ENCODE measurements at places on chromosomes 3 and 15.

DNA sequence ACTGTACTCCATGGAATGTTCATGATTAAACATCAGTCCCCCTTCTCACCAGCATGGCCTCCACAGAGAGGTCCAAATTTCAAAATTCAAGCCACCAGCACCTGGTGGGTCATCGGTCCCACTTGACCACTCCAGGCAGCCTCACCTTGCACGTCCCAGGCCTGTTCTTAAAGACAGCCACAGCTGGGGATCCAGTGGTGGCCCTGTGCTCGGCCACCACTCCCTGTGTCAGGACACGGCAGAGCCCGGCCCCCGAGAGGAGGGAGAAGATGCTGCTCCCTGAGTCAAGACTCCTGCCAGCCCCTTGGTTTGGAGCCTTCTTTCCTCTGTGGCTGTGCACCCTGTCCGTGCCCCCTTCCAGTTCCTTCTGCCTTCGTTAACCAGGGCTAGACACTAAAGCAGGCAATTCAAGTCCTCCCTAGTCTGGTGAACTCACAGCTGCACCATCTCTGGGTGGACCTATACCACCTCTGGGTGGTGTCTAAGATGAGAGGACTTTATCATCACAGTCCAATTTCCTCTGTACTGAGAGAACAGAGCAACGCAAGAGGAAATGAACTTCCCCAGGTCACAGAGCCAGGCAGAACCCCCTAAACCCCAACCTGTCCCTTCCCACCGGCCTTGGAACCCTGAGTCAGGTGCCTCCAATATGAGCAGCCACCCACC lies 97.1 kb downstream of the MEGF11 start:
- no peak for DNase-seq

GRCh38 chr3:190346541-190346940 lies 24.3 kb upstream of the CLDN1 start:
- no peak for DNase-seq

DNA sequence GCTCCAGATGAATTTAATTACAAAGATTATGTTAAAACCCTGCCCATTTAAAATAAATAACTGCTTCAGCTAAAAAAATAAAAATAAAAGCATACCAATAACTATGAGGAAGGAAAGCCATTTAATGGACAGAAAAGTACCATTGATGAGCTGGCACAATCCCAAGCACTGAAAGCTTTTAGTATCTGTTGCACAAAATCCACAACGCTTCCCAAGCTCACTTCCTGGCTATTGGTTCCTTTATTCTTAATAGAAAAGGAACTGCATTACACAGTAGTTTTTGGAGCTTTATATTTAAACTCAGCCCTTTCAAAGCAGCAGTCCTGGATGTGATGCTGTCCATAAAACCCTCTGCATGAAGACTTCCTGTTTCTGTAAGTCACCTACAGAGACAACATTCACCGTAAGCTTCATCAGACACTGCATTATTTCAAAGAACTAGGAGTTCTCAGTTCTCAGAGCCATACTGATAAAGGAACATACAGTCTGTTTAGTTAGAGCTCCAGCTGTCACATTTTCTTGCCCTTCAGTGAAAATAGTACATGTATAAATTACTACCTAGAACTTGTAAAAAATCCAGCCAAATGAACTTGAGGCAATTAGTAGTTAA lies 81.5 kb downstream of the CSNK1G1 start:
- peak; percentile 29 for DNase-seq

- DNase-seq, result no peak
These were observed 108.6 kb upstream of the PRR20G start for GRCh38 chr3:127396473-127396872.

GRCh38 chr3:152402695-152403451 lies 134.1 kb downstream of the MBNL1 start:
- peak; percentile 53 for DNase-seq

Data from erythroblast (primary cell).